ENCODE measurements at places on chromosomes 11 and 22.

- DNase-seq, result no peak
Observed at GRCh38 chr11:17927041-17927440, 85.8 kb downstream of the SERGEF start.

DNA sequence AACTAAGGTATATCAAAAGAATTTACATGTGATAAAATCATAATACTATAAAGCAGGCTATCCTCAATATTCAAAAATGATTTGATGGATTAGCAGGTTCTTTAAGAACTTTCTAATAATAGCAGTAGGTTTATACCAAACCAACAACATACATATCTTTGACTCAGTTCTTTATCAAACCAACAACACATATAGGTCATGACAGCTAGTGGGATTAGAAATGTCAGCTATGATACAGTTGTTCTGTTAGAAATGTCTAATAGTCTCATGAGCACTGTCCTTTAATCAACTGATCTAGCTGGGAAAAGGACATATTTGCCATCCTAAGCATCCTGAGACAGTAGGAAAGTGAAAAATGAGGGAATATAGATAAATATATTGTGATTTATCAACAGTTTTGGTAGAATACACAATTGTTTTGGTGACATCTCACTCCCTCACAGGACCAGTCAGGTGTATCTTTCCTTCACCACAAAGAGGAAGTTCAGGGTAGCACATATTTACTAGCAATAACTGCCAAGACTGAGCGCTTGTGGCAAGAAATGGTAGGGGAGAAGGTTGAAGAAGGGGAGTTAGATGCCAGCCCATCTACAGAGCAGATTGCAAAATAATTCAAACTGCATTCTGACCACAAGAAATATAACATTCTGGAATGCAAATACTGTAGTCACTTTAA, 90.8 kb upstream of the APOA1 start:
- DNase-seq, result no peak

- DNase-seq, result no peak
Observed at GRCh38 chr22:39482768-39483167, 19.3 kb upstream of the MIEF1 start.

DNA sequence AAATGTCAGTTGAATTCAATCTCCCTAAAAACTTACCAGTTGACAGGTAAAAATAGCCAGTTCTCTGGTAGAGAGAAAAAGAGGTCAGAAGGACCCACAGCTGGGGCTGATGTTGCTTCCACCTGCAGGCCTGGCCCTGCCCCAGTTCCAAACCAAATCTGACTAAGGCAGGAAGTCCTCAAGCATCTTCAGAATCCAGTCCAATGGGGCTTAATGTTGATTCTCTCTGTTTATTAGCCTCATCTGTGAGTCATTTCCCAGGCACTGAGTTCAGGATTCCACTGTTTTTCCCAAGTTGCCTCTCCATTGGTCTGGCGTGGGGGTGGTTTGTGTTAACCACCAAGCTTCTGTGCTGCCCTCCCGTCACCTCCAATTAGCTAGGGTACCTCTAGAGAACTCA, 601.8 kb downstream of the INSC start:
- no peak for DNase-seq

DNA sequence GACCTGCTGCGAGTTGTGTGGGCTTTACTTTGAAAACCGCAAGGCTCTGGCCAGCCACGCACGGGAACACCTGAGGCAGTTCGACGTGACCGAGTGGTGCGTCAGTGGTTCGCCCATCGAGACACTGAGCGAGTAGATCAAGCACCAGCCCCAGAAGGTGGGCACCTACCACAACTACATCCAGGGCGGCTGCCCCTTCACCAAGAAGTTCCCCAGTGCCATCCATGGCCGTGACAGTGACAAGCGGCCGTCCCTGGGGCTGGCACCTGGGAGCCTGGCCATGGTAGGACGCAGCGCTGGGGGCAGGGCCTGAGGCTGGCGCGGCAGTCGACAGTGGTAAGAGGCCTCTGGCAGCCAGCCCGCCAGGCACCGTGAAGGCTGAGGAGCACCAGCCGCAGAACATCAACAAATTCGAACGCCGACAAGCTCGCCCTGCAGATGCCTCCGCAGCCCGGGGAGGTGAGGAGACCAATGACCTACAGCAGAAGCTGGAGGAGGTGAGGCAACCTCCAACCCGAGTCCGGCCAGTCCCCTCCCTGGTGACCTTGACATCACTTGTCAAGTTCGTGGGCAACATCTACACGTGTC, 545.2 kb upstream of the CCDC179 start:
- no peak for DNase-seq

DNA sequence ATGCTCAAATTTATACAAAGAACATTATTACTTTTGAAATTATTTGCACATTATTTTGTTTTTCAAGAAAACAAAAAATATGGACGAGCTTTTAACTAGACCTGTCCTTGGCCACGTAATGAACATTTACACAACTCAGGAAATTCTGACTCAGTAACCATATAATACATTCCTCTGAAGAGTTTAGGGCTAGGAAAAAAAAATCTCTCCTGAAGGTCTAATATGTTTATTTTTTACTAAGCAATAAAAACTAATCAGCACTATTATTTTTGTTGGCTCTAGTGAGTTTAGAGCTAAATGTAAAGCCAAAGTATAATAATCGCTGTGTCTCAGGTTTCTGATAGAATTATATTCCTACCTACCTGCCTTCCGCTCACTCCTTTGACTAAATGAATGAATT, 187.5 kb downstream of the SWAP70 start:
- DNase-seq, result no peak

GRCh38 chr11:64787526-64788320, 9.4 kb upstream of the SF1 start:
- DNase-seq, result no peak

- no peak for DNase-seq
Observed at GRCh38 chr22:44995715-44996114, 14.1 kb downstream of the PHF21B start.

DNA sequence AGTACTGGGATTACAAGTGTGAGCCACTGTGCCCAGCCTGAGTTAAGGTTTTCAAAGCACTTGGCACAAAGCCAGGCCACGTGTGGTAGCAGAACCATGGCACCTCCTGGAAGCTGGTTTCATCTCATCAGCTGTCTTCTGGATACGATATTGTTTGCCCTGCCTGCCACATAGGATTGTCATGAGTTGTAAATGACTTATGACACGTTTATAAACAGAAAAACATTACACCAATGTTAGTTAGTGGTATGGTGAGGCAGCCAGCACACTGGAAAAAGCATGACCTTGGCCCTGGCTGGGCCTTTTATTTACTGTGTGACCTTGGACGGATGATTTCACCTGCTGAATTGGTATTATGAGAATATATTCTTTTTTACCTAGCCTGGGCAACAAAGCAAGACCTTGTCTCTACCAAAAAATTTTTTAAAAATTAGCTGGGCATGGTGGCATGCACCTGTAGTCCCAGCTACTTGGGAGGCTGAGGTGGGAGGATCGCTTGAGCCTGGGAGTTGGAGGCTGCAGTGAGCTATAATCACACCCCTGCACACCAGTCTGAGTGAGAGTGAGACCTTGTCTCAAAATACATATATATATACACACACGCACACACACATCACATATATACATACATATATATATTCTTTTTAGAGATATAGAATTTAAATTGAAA, 24.0 kb upstream of the MYH9 start:
- no peak for DNase-seq

- no peak for DNase-seq
Observed at GRCh38 chr11:48008951-48009270, 28.6 kb downstream of the PTPRJ start.
